Effector memory CD8-positive, alpha-beta T cell (primary cell): ENCODE measurements at places on chromosomes 5 and 9.

DNA sequence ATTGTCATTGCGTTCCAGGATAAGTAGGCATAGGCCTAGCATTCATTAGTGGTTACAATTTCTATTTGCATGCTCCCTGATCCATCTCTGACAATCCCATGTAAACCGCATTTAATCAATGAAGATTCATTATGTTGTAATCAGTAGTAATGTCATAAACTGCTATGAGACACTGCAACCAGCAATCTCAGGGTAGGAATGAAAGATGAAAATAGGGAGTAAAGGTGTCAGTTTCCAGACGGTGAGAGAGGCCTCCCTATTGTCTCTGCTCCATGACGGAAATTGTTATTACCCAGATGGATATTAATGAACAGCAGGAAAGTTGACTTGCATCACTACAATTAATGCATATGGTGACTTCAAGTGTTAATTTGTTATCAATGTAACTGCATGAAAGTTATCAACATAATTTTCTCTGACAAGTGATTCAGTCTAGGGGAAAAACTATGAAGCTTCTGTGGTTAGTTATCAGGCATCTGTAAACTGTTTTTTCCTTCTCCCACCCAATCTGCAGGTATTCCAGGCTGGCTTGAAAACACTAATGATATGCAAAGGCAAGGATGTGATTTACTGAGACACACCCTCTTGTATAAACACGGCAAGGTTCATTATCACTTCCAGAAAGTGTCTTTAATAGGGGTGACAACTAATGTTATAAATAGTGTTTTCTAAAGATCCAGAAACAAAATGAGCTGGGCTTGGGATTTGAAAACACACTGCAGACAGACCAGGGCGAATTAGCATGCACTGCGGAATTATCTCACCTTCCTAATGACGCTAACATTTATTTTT lies 73.5 kb downstream of the ZNF622 start:
- DNase-seq: no peak

GRCh38 chr5:122707796-122708195 lies 67.1 kb upstream of the SNX2 start:
- no peak for DNase-seq

DNA sequence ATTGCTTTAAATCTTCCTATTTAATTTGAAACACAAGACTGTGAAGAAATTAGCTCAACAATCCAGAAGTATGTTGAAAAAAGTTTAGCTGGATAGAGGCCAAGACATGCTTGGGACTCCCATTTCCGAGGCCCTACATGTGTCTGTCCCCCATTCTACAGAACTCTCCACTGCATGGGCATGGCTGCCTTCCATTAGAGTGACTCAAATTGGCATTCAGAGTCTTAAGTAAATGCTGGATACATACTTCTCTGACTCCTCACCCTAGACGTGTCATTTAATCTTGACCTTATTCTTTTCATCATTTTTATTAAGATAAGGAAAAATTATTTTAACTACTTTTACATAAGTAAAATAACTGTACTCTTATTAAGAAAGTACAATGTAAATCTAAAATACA lies 530.4 kb upstream of the CDH9 start:
- DNase-seq: no peak

GRCh38 chr5:130333089-130333488 lies 428.8 kb downstream of the CHSY3 start:
- no peak for DNase-seq

- DNase-seq: no peak
Measured at GRCh38 chr9:99828054-99828416, 6.3 kb downstream of the NR4A3 start.

DNA sequence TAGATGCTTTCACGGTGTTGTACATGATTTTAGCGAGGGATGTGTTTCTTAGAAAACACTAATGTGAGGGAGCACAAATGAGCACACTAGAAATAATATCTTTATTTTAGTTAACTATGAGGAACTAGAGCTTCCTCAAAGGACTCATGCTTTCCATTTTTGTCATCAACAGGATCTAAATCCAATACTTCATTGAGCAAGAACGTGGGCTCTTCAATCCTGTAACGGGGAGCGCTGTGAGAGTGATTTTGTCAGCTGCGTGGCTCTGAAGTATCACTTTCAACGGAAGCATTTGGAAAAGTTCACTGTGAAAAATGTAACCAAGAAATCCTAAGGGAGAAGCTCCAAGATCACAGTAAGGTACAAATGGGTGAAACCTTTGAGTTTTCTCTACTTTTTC lies 93.2 kb downstream of the LIX1 start:
- no peak for DNase-seq

DNA sequence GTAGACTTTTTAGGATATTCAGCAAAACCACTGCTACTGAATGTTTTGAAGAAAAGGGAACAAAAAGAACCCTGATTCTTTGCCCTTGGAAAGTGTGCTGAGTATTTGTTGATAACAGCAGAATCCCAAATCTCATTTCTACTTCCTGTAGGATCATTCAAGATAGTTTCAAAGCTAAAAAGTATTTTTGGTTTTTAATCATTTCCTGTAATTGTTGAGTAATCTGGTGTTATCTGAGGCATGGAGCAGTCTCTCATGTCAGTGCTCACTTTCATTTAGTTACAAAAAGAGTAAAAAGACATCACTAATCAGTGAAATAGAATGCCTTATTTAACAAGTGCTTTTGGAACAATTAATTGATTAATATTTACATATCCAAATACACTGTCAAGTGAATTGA lies 56.1 kb downstream of the ITGA2 start:
- no peak for DNase-seq

GRCh38 chr5:65612298-65612907 lies 11.7 kb downstream of the TRIM23 start:
- DNase-seq: no peak

GRCh38 chr5:80959768-80960442 lies at the start of gene RASGRF2:
Gene RASGRF2, plus strand, starts transcription at chr5:80960363. Its CDS starts 376 bp downstream, at chr5:80960739.
- DNase-seq: peak; percentile 31

DNA sequence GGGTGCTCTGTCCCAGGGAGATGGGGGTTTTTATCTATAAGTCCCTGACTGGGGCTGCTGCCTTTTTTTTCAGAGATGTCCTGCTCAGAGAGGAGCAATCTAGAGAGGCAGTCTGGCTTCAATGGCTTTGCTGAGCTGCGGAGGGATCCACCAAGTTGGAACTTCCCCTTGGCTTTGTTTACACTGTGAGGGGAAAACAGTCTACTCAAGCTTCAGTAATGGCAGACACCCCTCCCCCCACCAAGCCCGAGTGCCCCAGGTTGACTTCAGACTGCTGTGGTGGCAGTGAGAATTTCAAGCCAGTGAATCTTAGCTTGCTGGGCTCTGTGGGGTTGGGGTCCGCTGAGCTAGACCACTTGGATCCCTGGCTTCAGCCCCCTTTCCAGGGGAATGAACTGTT lies 375.8 kb downstream of the RAB3C start:
- DNase-seq: no peak

- no peak for DNase-seq
Measured at GRCh38 chr9:111691672-111692329, 30.4 kb downstream of the GNG10 start.

GRCh38 chr5:1317921-1318565 lies 23.2 kb upstream of the TERT start:
- DNase-seq: no peak

DNA sequence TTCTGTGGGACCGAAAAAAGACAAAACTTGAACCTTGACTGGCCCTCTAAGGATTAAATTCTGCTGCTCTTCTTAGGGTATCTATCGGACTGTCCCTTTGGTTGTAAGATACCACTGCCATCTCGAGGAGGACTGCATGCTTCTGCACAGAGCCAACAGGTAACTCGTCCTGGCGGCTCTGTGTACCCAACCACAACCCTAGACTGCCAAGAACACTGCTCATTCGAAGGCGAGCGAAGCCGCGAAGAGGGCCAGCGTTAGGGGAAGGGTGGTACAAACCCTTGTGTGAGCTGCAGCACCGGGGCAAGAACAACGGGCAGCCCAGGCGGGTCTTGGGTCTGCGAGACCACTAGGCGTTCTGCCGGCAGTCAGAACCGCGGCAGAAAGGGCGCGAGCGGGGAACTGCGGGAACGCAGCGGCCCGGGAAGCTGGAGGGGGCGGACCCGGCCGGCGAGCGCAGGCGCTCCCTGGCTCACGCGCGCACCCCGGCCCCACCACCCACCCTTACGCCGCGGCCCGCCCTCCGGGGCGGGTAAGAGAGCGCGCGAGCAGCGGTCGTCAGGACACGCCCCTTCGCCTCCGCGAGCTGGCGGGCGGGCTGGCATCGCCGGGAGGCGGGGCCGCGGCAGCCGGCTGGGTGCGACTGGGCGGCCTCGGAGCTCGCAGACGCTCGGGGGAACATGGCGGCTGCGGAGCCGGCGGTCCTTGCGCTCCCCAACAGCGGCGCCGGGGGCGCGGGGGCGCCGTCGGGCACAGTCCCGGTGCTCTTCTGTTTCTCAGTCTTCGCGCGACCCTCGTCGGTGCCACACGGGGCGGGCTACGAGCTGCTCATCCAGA lies at the start of gene ISOC1:
ISOC1 (plus strand) TSS at position 663 of the 837 bp plus-strand sequence; CDS start at position 681, 18 bp downstream.
- peak; percentile 89 for DNase-seq

- DNase-seq: no peak
Measured at GRCh38 chr5:179494774-179495526, 55.4 kb upstream of the RUFY1 start.

GRCh38 chr9:71966601-71967000 lies 55.2 kb downstream of the C9orf85 start:
- no peak for DNase-seq

- DNase-seq: no peak
Measured at GRCh38 chr5:1294835-1295649, at the start of gene TERT. Gene TERT, minus strand, starts transcription at chr5:1295068. Its CDS starts 79 bp downstream, at chr5:1294989.

DNA sequence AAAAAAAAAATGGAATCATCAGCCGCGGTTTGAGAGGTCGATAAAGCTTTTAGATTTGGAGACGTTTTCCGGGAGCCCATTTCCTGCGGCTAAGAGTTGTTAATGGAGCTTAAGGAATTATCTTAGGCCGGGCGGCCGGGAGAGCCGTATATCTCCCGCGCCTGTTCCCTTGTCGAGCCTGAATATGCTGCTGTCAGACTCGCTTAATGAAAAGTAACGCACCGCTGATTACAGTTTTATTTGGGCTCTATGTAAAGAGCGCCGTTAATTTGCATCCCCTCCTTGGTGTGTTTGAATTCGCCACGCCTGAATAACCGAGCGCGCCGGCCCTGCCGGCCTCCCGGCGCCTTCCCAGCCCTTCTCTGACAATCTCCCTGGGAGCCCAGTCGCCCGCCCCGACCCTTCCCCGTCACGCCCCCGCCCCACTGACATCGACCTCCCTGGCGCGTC lies 7.9 kb downstream of the IRX4 start:
- DNase-seq: no peak

DNA sequence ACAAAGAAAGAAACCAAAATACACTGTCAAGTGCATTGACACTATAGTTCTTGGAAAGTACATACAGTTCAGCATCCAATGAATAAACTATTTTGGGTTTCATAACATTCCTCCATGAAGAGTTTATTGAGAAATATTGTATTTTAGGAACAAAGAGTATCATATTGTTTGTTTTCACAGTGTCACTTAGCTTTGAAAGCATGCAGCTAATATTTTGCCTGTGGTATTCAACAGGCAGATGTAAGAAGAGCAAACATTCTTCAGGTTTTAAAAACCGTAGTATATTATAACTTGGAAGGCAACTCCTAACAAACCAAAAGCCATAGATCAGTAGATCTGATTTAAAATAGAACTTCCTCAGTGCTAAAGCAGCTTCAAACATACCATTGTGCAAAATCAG lies 4.5 kb downstream of the PRELID2 start:
- no peak for DNase-seq

DNA sequence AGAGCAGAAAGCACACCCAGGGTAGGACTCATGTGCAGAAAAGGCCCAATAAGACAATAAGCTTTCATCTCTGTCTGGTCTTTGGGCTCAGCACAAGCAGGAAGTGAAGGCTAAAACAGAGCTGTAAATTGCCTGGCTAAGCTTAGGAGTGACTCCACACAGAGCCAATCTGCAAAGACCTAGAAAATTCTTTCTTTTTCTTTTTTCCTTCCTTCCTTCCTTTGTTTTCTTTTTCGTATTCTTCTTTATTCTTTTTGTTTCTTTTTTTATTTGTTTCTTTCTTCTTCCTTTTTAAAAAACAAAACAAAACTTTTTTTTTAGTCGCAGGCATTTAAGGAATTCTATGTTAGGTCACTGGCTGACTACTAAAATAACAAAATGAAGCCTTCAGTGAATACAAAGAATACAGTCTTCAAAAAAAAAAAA lies 12.2 kb downstream of the SLC35A4 start:
- DNase-seq: no peak

- no peak for DNase-seq
Measured at GRCh38 chr5:128085413-128085812, 1.8 kb downstream of the SLC12A2 start.

GRCh38 chr5:10728679-10729078 lies 32.4 kb downstream of the DAP start:
- DNase-seq: no peak

GRCh38 chr5:77210964-77211690 lies 647 bp downstream of the PDE8B start:
- no peak for DNase-seq

GRCh38 chr5:180402716-180403115 lies 49.6 kb upstream of the GFPT2 start:
- no peak for DNase-seq

GRCh38 chr9:71909887-71910649 lies 925 bp downstream of the ABHD17B start:
- DNase-seq: no peak

DNA sequence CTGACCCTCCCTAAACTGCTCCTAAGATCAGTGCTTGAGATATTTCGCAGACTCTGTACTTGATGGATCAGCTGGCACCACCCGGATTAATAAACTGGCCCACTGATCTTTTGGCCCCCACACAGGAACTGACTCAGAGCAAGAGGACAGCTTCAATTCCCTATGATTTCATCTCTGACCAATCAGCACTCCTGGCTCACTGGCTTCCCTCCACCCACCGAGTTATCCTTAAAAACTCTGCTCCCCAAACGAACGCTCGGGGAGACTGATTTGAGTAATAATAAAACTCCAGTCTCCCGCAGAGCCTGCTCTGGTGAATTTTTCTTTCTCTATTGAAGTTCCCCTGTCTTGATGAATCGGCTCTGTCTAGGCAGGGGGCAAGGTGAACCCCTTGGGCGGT lies 36.5 kb upstream of the CD180 start:
- no peak for DNase-seq

GRCh38 chr5:68070591-68071281 lies 144.8 kb upstream of the PIK3R1 start:
- DNase-seq: no peak

DNA sequence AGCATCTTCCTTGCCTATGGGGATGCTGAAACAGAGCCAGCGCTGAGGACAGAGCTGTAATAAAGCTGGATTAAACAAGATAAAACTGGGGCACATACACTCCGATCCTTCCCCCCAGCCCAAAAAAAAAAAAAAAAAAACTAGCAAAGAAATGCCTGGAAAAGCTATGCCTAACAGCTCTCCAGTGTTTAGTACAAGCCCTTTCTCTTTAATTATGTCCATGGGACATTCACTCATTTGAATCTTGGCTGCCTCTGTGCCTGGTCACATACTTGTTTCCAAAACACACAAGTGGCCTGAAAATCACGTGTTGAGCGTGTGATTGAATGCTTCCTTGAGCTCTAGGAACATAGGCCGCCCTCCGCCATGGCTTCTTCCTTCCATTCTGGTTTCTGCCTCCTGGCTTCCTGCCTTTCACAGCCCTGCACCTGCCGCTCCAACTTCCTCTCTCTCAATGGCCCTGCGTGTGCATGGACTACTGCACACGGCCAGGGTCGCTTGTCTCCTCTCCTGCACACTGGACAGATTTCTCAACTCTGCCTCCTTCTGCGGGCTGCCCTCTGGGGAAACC lies 111.0 kb upstream of the RETREG1 start:
- no peak for DNase-seq

GRCh38 chr5:168446983-168447619 lies 39.2 kb upstream of the RARS1 start:
- no peak for DNase-seq
